Kidney (tissue), 22 donors: ENCODE measurements at places on chromosomes 1 and 21.

DNA sequence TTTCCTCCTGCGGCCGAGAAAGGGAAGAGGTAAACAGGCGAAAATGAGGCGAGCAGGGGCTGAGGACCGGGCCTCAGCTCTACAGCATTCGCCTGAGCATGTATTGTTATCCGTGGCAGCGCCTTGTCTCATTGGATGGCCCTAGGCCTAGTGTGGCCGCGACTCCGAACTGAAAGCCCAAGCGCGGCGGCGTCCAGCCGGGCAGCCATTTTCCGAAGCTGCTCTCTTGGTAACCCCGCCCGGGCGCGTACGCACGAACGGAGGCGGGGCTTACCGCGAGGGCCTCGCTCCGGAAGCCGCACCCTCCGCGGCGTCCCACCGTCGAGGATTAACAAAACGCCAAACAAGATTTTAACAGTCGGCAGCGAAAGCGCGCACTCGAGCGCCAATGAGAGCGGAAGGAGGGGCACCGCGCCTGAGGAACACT lies 797 bp upstream of the USP1 start:
- no peaks in the 10 kb centered on the region for H3K27me3 ChIP-seq
- DNase-seq = no peak
- peak overlapping the region; percentile 99 for H3K27ac ChIP-seq
- no peaks in the 10 kb centered on the region for H3K36me3 ChIP-seq
- H3K4me3 ChIP-seq = peak overlapping the region; percentile 87
- H3K4me1 ChIP-seq = no peaks in the 10 kb centered on the region

DNA sequence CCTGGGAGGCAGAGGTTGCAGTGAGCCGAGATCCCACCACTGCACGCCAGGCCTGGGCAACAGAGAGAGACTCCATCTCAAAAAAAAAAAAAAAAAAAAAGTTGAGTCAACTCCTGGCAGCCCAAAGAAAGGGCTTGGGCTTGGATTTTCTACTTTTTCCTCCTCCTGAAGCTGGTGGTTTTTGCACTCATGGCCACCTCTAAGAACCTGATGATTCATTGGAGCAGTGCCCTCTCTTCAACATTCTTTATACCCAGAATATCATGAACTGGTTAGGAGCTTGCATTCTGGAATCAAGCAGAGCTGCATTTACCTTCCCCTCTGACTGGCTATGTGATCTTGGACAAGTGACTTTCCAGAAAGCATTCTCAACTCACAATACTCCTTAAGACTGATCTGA lies 3.5 kb upstream of the ACTA1 start:
- H3K27ac ChIP-seq = no peak overlapping the region
- H3K4me3 ChIP-seq = no peak overlapping the region
- peaks cover 3% of the 10 kb centered on the region for H3K36me3 ChIP-seq
- no peaks in the 10 kb centered on the region for H3K4me1 ChIP-seq
- no peak for DNase-seq
- peaks cover 21% of the 10 kb centered on the region for H3K27me3 ChIP-seq

GRCh38 chr1:199123615-199124014 lies 484.8 kb downstream of the PTPRC start:
- DNase-seq = no peak
- H3K4me1 ChIP-seq = no peaks in the 10 kb centered on the region
- H3K27ac ChIP-seq = no peak overlapping the region
- no peak overlapping the region for H3K4me3 ChIP-seq
- no peaks in the 10 kb centered on the region for H3K36me3 ChIP-seq

DNA sequence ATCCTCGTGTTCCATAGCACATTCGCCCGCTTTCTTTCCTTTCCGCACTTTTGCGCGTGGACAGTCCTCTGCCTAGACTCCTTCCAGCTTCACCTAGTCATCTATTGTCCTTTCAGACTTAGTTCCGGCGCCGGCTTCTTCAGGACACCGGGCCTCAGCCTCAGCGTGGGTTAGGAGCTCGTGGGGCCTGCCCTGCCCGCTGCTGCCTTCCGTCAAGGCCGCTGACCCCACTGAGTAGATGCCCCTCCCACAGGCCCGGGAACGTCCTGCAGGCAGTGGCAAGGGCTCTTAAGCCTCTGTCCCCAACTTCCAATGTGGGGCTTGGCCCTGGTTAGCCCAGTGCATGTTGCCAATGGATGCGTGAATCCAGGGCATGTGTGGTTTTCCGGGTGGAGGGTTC lies 11.4 kb downstream of the DMRTB1 start:
- no peaks in the 10 kb centered on the region for H3K27me3 ChIP-seq
- H3K36me3 ChIP-seq = no peaks in the 10 kb centered on the region
- H3K4me3 ChIP-seq = no peak overlapping the region
- no peak overlapping the region for H3K27ac ChIP-seq

- H3K4me3 ChIP-seq = peak overlapping the region; percentile 81
- H3K27me3 ChIP-seq = no peaks in the 10 kb centered on the region
- H3K27ac ChIP-seq = peak overlapping the region; percentile 67
- DNase-seq = peak; percentile 66
- peaks cover 6% of the 10 kb centered on the region for H3K36me3 ChIP-seq
Measured at GRCh38 chr1:1407636-1408318, 684 bp upstream of the MRPL20 start.

DNA sequence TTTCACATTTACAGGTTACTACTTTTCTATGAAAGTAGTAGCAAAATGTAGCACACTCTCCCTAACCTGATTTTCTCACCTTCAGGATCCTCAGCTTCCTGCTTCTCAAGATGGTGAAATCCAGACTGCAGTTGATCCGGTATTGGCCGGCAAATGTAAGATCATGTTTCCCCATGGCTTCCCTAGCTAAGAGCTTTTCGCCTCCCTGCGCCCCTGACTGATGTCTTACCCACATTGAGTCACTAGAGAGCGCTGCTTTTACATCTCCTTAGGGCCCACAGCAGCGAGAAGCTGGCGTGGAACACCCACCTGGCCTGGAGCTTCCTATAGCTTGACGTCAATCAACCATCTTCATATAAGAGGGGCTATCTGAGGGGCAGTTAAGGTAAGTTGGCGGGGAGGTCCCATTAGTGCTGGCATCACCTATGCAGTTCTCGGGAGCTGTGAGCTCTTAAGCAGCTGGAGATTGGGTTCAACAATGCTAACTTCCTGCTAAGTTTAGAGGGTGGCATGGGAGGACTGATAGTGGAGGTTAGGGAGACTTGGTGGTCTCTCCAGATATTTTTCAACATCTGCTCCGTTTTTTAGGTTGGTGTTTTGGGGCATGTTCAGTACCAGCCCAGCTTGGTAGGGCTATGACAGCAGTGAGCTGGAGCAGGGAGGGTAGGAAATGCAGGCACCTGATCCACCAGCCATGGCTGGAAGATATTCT lies 5.5 kb downstream of the PTPN7 start:
- H3K27ac ChIP-seq = no peak overlapping the region
- H3K4me3 ChIP-seq = no peak overlapping the region
- H3K36me3 ChIP-seq = no peaks in the 10 kb centered on the region
- DNase-seq = peak; percentile 89
- no peaks in the 10 kb centered on the region for H3K4me1 ChIP-seq
- H3K27me3 ChIP-seq = no peaks in the 10 kb centered on the region

GRCh38 chr1:17250601-17251000 lies 1.7 kb downstream of the PADI3 start:
- H3K4me1 ChIP-seq = no peaks in the 10 kb centered on the region
- no peaks in the 10 kb centered on the region for H3K27me3 ChIP-seq
- H3K4me3 ChIP-seq = no peak overlapping the region
- no peak for DNase-seq

- peaks cover 3% of the 10 kb centered on the region for H3K4me1 ChIP-seq
- no peaks in the 10 kb centered on the region for H3K36me3 ChIP-seq
Measured at GRCh38 chr21:18245464-18245967, 883 bp downstream of the CHODL start.

DNA sequence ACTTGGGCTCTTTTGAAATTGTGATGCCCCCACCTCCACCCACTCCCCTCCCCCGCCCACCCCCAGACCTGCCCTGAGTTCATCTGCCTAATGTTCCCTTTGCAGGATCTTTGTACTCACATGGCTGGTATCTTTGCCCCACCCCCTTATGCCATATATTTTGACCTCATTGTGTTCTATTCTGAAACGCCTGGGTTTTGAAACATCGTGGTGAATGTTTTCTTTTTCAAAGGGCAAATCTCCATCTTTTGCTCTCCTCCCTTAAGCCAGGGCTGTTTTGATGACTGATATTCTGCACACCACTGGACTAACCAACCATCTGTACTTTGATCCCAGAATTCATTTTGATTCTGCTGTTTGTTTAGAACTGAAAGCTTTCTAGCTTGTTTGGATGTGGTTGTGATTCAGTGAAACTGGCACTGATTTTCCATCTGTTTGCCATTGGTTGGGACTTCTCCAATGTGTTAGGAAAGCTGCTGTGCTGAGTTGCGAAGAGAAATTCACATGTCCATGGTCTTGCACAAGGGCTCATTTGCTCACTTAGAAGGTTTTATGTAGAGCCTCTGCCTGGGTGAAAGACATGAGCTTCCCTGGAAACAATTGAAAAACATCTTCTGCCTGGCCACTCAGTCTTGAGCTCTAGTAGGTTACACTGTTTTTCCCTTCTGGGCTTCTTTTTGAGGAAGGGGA lies 16.5 kb downstream of the SMAP2 start:
- no peak overlapping the region for H3K4me3 ChIP-seq
- H3K4me1 ChIP-seq = no peaks in the 10 kb centered on the region
- no peak overlapping the region for H3K27ac ChIP-seq
- H3K36me3 ChIP-seq = no peaks in the 10 kb centered on the region
- no peak for DNase-seq
- no peaks in the 10 kb centered on the region for H3K27me3 ChIP-seq
